ENCODE measurements at places on chromosomes 3 and 15.

GRCh38 chr3:57331078-57331610, 38.7 kb upstream of the ASB14 start:
- peak; percentile 28 for DNase-seq

DNA sequence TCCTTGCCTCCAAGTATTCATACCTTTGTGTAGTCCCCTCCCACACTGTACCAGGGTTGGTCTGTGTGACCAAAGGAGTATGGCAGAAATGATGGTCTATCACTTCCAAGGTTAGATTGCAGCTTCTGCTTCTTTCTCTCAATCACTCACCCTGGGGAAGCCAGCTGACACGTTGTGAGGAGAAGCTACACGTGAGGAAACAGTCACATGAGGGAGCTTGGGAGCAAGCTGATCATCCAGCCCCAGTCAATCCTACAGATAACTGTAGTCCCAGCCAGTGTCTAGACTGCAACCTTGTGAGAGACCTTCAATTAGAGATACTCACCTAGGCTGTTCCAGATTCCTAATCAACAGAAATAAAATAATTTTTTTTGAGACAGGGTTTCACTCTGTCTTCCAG, 6.2 kb upstream of the ZNF774 start:
- no peak for DNase-seq

- DNase-seq: no peak
Measured at GRCh38 chr3:60765776-60766175, 485.5 kb downstream of the FHIT start.

- no peak for DNase-seq
Measured at GRCh38 chr3:111932946-111933345, 45.9 kb upstream of the ABHD10 start.

DNA sequence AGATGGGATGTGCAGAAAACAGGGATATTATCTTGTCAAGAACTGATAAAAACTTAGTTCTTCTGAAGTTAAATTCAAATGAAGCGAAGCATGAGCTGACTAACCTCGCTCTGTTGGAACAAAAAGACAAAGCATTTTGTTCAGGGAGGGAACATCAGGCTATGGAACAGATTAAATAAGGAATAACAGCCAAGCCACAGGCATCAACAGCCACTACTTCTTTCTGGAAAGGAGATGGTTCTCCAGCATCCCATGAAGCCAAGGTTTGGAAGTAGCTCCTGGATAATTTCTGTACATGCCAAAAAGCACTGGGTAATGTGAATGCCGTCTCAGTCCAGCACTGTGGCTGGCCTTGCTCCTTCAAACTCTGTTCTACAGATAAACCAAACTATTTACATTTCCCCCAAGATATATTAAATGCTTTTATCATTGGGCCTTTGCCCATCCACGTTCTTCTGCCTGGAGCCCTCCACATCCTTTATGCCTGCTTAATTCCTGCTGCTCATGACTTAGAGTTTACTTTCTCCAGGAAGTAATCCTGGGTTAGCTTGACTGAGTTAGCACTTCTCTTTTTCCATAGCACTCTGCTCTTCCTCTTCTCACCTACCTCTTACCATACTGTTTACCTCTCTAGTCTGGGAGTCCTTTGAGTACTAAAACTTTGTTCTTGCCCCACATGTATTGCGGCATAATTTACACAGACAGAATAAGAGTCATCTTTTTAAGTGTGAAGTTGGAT, 232.0 kb downstream of the CLSTN2 start:
- DNase-seq: no peak

- DNase-seq: peak; percentile 42
Measured at GRCh38 chr3:47578691-47579632, at the start of gene CSPG5. CSPG5 (minus strand) TSS chr3:47578865; CDS start chr3:47578693, 172 bp downstream.

GRCh38 chr3:58386626-58387365, 46.8 kb downstream of the PDHB start:
- DNase-seq: no peak

GRCh38 chr3:103949693-103950092, 1417.0 kb upstream of the ALCAM start:
- no peak for DNase-seq

- no peak for DNase-seq
Measured at GRCh38 chr3:141328286-141329166, 39.8 kb upstream of the ZBTB38 start.

- no peak for DNase-seq
Measured at GRCh38 chr15:78007964-78008886, 69.3 kb downstream of the TBC1D2B start.

DNA sequence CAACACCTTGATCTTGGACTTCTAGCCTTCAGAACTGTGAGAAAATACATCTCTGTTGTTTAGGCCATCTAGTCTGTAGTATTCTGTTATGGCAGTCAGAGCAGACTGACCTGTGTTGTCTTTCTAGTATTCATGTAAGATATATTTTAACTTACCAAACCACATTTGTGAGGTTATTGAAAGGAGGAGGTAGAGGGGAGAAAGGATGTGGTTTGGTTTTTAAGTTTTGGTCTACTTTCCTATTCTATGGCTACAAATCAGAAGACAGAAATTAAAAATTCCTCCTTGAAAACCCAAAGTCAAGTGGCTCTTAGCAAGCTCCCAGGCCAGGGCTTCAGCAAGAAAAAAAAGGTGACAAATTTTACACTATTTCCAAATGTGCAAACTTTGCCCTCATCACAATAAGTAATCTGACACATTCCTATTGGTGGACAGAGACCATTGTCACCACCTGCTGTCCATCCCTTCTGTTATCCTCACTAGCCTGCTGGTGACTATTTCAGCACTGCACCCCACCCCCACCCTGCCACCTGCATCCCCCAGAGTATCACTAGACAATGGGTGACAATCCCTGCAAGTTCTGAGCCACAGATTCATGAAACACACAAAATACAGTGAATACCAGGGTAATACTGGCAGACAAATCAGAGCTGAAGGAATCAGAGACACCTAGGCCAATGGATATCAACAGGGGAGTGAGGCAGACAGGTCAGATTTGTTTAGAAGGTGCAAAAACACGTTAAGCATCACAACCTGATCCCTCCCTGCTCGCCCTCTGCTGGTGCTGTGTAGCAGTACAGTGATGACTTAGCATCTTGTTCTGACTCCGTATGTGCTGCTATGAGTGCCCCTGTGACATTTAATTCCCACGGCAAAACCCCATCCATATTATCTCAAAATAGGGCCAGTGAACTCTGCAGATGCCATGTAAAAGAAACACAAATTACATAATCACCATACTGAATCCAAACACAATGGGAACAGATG, 79.0 kb upstream of the DCLK3 start:
- no peak for DNase-seq

DNA sequence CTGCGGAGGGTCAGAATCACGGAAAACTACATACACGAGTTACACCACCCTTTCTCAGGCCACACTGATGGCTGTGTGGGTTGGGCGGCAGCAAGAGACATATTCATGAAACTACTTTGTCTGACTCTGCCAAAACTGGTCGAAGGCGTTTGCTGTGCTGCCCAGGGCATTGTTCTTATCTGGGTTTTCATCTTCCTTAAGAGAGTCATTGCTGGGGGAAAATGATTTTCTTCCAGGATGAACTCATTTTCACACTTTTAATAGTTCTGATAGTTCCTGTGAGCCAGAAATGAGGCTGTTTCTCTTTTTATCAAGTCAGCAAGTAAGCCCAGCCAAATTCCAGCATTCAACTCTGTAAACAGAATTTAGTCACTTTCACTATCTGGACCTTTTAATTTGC, 47.6 kb downstream of the TRIM71 start:
- DNase-seq: no peak

GRCh38 chr15:65189102-65189740, 4.1 kb upstream of the CLPX start:
- DNase-seq: peak; percentile 5

DNA sequence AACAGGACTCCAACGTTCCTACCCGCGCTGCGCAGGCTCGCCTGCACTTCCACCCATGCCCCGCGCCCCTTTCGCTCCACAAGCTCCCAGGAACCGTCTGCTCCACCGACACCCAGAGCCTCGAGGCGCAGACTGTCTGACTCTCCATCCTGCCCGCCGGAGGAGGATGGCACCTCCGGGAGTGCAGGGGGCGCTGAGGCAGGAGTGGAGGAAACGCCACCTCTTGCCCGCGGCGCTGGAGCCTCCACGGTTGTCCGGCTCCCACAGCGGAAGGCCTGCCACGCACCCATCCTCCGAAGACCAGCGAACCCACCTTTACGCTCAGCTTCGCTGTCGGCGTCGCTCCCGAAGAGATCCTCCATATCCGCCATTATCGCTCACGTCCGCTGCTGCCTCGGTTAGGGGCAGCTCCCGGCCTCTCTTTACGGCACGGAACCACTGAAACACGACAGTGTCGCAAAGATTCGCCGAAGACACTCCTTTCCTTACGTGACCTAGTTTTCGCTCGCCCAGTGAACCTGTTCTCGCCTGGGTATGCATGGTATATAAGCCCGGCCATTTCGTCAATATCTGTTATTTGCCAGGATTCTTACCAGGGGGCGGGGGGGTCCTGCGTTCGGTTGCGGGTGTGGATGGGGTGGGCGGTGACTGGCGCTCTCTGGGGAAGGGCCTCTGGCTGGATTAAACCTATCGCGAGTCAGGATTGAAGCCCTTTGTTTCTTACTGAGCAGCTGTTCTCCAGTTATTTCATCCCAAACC, at the start of gene LEO1:
Gene LEO1, minus strand, starts transcription at position 404 of the 759 bp plus-strand sequence. Its CDS starts 33 bp downstream, at position 371.
- peak; percentile 95 for DNase-seq

DNA sequence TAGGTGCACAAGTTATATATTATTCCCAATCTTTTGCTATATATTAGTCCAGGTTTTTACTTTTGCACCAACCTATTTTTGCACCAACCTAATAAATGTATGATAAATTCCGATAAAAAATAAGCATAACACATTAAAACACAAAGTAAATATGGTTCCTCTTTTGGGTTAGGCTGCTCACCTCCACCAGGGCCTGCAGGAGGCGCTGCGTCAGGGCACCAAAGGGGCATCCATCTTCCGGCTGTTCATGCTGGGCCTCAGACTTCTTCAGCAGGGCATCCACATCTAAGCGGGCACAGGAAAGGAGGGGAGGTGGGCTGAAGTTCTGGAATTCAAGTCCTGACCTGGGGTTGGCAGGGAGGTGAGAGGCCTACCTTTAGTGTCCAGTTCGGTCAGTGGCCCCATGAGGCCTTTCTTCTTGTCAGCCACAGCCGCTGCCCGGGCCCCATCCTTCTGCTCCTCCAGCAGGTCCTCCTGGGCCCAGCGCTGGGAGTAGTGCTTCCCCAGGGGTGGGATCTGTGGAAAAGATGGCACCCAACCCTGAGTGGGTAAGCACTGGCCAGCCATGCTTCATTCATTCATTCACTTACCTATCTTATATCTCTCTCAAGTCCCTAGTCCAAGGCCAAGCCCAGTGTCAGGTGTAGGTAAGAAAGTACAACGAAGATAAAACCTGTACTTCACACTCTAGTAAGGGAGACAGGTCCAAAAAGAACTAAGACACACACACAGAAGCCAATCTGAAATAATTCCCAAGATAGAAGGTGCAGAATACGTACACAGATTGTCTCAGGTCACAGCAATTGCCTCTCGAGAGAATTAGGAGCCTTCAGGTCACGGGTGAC, 5.2 kb downstream of the TADA3 start:
- DNase-seq: no peak

All from NCI-H345 (cell line).